ENCODE measurements at places on chromosomes 6 and 20.

DNA sequence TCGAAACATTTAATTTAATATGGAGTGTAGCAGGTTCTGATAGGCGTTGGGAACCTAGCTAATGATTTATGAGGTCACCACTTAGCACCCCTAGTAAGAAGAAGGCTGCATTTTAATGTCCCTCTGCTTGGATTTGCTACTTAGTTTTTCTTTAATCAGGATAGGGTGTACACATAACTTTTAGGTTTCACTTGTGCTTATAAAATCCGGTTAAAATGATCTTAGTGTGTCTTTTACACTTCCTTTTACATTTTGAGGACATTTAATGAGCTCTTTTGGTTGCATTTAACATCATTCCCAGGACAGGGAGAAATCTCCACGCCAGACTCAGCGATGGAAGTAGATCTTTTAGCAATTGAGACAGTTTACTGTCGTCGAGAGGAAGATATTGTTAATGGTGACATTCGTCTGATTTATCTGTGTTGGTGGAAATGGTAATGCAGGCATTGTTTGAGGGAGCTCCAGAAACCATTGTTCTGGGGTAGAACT, 5.6 kb downstream of the TFAP2A start:
- DNase-seq, result no peak

- no peak for DNase-seq
These were observed 76.1 kb downstream of the HIVEP2 start for GRCh38 chr6:142868917-142869316.

DNA sequence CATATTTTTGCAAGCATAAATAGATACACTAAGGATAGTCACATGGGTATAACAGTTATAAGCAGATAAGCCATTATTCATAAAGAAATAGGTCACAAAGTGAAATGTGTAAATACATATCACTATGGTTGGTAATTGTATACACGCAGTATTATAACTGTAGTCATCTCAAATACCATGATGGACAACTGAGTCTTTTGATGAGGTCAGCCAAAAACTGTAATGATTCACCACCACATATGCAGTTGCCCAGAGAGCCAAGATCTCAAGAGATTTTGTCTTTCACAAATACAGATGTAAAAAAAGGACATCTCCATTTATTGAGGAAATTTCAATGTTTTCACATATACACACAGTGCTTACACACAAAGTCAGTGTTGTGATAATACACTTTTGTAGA, 28.3 kb downstream of the ZNF292 start:
- no peak for DNase-seq

DNA sequence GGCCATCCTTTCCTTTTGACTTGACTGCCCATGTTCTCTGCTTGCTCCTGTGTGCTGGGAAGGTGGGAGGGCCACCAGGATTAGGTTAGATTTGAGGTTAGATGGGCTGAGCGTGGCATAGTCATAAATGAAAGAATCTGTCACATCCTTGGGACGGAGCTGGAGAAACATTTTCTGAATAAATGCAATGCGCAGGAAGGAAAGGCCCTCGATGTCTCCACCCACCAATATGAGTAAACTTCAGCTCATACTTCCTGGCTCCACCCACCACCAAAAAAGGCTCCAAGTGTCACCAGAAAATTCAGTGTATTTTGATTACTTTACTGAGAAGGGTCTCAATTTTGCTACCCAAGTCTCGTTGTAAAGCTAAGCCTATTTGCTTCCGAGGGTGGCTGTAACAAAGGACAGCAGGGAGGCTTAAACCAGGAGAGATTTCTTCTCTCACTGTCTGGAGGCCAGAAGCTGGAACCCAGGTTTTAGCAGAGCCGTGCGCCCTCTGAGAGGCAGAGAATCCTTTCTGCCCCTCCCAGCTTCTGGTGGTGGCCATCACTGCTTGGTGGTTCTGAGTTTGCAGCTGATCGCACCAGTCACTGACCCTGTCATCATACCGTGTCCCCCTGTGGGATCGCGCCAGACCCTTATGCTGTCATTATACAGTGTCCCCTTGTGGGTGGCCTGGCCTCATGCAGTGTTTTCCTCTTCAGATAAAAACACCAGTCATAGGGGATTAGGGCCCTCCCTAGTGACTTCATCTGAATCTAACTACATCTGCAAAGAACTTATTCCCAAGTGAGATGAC, 137.8 kb downstream of the TTLL2 start:
- no peak for DNase-seq

DNA sequence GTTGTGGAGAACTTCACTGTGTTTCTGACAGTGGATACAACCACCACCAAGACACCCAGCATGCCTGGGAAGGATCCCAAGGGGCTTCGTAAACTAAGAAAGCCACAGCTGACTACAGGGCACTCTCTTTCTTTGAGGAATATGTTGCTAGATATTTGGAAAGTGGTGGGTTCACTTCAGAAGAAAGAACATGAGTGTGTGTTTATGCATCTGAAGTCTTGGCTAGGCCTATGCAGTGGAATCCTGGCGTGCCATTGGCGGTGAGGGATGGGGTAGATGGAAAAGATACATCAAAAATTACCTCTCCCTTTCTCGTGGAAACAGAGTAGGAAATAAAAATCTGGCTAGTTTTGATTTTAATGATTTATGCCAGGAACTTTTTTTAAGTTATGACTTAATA, 187.7 kb downstream of the PDE7B start:
- no peak for DNase-seq

DNA sequence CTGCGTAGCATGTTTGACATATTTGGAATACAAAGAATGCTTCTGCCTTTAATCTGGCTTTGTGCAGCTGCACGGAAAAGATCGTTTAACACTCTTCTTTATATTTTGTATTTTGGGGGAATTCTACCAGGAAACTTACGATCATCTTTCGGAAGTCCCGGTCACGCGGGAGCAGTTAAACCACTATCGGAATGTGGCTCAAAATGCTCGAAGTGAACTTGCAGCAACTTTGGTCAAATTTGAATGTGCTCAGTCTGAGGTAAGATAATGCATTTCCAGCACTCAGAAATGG, 42.3 kb downstream of the CCDC170 start:
- DNase-seq, result no peak

DNA sequence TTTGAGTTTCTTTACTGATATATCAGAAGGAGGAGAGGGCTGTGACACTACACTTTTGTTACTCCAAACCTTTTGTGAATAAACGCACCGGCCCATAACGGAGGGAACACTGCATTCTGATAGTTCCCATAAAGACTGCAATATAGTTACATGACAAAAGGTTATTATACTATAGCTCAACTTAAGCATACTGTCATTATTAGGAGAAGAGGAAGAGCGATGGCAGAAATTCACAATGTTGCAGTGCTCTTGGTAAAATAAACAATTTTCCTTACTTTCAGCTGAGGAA, 2.3 kb upstream of the PDE10A start:
- no peak for DNase-seq

DNA sequence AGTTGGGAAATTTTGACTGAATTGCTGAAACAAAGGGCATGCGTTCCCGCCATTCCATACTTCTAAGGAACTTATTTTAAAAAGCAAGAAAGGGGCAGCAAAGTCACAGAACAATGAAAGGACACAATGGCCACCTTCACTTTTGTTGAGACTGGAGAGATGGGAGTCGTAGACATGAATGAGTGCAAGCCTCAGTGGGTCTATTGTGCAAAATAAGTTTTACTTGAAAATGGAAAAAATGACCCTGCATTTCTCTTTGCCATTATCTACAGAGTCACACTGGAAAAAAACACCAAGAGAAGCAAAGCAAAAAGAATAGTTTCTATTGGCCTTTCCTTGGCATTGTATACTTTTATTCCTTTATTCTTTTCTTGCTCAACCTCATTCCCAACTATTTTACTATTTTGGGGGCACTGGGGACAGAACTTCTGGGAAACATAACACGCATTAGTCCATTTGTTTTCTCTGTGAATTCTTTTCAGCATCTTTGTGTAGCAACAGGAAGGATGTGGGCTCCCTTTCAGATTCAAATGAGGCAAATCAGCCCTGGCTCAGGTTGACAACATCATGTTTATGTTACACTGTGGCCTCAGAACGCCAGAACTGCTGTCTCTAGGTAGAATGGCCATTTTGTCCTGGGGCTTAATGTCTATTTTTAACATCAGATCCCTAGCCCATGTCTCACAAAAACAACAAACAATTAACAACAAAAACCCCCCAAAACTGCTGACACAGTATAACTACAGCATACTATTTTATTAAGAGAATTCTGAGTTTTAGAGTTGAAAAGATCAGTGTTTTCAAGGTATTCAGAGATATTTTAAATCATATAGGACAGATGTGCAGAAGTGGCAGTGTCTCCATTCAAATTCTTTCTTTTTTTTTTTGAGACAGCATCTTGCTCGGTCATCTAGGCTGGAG, 122.2 kb downstream of the FYN start:
- DNase-seq, result no peak

DNA sequence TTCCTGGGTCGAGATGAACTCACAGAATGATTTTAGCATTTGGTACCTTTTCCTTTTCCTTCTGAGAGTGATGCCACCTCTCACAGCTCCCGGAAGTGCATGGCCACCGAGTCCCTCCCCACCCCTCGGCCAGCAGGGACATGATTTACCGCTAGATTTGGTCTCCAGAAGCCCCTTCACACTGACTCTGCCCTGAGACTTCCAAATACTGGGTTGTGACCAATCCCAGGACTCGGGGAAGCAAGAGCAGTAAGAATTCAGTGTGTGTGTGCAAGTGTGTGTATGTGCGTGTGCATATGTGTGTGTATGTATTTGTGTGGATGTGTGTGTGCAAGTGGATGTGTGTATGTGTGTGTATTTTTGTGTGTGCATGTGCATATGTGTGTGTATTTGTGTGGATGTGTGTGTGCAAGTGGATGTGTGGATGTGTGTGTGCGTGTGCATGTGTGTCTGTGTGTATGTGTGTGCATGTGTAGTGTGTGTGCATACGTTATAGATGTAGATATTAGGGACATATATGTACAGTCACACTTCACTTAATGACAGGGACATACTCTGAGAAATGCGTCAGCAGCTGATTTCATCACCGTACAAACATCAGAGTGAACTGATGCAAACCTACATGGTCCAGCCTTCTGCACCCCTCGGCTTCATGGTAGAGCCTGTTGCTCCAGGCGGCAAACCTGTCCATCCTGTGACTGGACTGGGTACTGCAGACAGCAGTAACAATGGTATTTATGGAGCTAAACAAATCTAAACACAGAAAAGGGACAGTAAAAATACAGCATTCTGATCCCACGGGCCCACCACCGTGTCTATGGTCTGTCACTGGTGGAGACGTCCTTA, 374.5 kb downstream of the TAF4 start:
- no peak for DNase-seq

GRCh38 chr6:149259753-149260152, 57.8 kb upstream of the TAB2 start:
- no peak for DNase-seq

DNA sequence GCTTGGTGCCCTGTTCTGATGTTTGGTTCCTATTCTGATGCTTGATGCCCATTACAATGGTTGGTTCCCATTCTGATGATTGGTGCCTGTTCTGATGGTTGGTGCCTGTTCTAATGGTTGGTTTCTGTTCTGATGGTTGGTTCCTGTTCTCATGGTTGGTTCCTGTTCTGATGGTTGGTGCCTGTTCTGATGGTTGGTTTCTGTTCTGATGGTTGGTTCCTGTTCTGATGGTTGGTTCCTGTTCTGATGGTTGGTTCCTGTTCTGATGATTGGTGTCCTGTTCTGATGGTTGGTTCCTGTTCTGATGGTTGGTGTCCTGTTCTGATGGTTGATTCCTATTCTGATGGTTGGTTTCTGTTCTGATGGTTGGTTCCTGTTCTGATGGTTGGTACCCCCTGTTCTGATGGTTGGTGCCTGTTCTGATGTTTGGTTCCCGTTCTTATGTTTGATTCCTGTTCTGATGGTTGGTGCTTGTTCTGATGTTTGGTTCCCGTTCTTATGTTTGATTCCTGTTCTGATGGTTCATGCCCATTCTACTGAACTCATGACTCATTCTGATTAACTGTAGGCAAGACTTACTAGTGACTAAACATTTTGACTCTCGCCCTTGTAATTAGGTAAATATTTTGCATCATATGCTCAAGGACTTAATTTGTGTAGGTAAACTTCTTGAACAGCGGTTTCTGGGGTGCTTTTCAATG, 146.2 kb downstream of the DLL1 start:
- no peak for DNase-seq

- no peak for DNase-seq
These were observed 263.5 kb downstream of the TMEM242 start for GRCh38 chr6:157059781-157060180.

DNA sequence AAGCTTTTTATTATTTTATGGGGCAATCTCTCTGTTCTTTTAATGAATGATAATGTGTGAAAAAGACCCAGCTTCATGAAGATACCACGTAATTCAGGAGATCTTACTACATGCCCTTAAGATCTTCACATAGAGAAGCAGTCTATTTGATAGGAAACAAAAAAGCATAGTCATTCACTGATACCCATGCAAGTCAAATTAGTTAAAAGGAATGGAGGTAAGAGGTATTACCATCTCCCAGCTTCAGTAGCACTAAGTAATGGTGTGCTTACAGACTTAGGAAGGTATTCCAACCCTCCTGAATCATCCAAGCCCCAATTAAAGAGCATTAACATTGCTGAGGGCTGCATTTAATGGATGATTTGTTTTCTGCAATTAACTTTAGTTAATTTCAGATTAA, 364.7 kb downstream of the SYNE1 start:
- no peak for DNase-seq

DNA sequence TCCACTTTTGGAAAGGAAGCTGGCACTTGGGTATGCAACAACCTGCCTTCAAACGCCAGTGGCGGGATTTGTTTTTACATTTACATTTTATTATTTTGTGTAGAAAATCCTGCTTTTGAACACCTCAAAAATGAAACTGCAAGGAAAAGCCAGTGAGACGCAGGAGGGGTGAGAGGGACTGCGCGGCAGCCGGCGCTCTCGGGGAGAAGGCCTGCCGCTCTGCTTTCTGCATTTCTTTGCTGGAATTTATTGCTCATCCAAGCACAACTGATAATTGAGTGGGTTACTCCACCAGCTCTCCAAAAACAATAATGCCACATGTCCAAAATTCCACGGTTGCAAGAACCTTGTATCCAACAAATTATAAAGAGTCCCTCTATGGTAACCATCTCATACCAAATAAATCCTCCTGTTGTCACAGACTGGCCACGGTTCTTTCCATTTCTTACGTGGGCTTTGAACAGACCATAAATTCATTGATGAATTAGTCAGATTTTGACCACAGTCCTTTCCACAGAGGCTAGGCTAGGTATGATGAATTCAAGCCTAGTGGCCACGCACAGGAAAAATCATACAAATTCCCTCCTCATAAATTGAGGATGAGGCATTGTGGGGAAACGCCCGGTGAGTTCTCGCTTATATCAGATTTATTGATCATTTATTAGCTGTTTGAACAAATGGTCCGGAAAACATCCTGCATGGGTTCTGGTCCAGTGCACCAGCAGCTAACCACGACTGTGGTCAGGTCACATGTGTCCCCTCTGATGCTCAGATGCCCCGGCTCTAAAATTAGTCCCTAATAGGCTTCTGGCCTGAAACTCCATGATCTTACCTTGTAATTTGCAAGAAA, 31.6 kb upstream of the FOXC1 start:
- DNase-seq, result no peak
